ENCODE measurements at places on chromosomes 7 and 10.
A peak's percentile ranks its signal among the peaks of the same experiment; 100 is the strongest.

DNA sequence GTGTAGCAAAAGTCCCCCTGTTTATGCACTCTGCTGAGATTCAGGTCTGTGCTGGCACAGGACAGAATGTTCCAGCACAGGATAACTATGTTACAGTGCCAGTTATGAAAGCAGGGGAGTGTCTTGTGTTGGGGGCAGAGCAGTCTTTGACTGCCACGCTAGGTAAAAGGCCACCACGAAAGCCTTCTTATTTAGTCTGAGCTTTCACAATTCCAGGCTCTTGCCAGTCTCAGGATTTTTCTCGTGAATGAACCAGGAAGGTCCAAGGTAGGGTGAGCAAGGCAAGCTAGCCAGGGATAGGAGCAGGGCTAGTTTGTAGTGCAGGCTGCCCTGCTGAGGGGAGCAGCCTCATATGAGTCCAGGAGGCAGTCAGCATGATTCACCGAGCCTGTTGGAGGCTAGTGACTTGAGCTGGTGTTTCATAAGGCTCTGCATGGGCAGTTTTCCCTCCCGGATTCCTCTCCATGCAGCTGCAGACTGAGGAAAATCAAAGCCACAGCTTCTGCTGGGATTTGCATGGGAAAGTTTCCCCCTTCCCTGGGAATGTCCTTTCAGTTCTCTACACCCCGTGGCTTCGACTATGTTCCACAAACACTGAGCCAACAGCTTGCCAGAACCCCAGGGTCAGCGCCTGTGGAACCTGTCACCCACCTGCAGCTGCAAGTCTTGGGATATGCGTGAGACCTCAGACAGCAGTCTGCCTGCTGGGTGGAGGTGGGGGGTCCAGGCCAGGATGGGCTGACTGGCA, 112.3 kb downstream of the JCAD start:
- no peak for DNase-seq

- no peak for DNase-seq
These were observed 8.0 kb upstream of the GLRX3 start for GRCh38 chr10:130128062-130128781.

GRCh38 chr7:57354679-57355338, 95.2 kb upstream of the ZNF716 start:
- DNase-seq: no peak

DNA sequence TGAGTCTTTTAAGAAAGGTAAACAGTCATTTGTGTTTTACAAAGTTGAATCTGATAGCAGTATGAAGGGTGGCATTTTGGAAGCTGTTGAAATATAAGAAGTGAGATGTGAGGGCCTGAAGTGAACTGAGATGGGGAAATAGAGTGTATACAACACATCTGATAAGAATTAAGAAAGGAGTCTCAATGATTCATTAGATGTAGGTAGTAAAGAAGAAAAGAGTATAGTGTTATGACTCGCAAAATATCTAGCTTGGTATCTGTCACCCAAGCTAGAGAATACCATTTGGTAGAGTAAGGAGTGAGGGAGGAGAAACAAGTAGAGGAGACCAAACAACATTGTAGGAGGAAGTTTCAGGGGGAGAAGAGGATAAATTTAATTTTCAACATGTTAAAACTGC, 5.3 kb downstream of the PTPN12 start:
- DNase-seq: no peak

GRCh38 chr7:2508327-2509215, 11.0 kb upstream of the LFNG start:
- DNase-seq: peak; percentile 79

DNA sequence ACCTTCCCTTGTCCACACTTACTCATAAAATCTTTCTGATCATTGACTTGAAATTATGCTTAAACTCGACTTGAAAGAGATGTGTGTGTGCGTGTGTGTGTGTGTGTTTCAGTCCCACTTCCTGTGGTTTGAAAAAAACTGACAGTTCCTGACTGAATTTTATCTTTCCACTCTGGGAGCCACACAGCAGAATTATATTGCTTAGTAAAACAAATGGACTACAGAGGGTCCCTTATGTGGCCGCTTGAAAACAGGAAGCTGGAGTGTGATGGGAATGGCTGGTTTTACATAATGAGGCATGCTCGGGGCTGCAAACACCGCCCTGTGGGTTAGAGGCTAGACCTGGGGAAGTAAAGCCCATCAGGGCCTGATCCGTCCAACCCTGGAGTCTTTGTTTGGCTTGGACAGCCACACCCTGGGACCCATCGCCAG, 54.8 kb downstream of the LYZL1 start:
- DNase-seq: peak; percentile 42

GRCh38 chr10:132634241-132634946, 96.8 kb downstream of the INPP5A start:
- DNase-seq: no peak

- peak; percentile 72 for DNase-seq
These were observed 852 bp upstream of the KLF6 start for GRCh38 chr10:3785851-3786271.

- DNase-seq: no peak
These were observed 28.7 kb downstream of the SLC29A3 start for GRCh38 chr10:71347587-71348395.

DNA sequence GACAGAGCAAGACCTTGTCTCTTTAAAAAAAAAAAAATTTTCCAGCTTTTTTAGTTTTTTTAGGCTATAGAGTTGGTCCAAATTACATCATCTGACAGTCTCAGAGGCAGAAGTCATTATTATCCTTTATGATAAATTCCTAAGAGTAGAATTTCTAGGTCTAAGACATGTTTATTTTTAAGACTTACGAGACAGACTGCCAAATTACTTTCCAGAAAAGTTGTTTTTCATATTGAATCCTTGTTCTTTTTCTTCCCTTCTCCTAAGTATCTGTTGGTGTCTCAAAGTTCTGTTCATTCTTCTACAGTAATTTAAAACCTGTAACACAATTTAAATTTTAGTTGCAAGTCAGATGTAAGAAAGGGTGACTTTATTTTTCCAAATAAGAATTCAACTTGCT, 421.4 kb downstream of the GALNT17 start:
- no peak for DNase-seq

- no peak for DNase-seq
These were observed 45.1 kb downstream of the DPY19L1 start for GRCh38 chr7:34991938-34992840.

DNA sequence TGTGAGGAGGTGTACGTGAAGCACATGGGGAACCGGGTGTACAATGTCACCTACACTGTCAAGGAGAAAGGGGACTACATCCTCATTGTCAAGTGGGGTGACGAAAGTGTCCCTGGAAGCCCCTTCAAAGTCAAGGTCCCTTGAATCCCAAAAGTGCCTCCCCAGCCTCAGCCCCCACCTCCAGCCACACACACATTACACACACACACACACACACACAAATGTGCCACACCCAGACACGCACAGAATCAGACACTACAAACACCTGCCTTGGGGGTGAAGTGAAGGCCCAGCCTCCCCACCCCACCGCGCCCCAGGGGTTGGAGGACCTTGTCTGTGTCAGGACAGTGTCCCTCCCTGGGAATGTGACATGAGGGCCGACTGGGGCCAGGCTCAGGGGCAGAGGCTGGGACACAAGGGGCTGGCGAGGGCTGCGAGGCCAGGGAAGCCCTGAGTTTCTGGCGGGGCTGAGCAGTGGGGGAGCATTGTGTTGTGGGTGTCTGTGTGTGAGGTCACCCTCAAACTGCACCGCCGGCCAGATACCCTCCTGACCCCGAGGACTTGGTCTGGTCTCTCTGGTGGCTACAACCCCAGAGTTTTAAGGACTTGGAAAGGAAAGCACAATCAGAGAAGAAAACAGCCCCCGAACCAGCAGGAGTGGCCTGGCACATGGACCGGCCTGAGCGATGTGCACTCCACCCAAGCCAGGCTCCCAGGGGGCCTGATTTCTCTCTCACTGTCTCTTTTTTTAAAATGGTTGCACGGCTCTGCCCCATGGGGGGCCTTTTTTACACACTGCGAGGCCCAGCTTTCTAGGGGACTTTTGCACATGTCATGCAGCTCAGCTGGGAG, 4.0 kb upstream of the ATP6V1F start:
- DNase-seq: no peak

GRCh38 chr7:16492513-16493062, 27.1 kb upstream of the SOSTDC1 start:
- DNase-seq: no peak

DNA sequence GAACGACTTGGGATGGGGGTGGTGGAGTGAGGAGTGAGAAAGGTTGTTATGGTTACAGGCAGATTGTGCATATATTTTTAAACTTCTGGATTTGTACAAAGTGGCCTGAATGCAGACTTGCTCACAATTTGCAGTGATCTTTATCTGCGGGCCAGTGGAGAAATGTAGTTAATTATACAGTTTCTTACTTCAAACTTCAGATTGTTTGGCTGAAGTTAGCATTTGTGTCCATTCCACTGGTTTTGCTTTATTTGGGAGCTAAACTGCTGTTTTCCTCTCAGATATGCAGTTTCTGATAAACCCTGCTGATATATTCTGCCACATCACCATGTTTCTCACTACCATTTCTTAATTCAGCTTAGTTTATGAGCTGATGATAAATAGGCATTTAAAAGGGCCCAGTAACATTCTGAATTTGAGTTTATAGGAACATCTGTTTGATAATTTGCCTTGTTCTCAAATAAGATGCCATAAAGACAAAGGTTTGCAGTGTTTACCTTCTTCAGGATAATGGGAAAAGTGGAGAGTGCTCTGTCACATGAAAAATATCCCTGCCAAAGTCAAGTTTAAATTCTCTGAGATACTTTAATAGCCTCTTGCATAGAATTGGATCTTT, 170.1 kb downstream of the ST7 start:
- DNase-seq: no peak

- no peak for DNase-seq
These were observed 119.8 kb upstream of the NPVF start for GRCh38 chr7:25348104-25348503.
